Hippocampal formation (tissue), 2 donors: ENCODE measurements at places on chromosomes 4 and X.

- DNase-seq = no peak
Observed at GRCh38 chr4:137956256-137956655, 285.9 kb downstream of the SLC7A11 start.

- no peak for DNase-seq
Observed at GRCh38 chr4:97235521-97235920, 907.8 kb downstream of the STPG2 start.

DNA sequence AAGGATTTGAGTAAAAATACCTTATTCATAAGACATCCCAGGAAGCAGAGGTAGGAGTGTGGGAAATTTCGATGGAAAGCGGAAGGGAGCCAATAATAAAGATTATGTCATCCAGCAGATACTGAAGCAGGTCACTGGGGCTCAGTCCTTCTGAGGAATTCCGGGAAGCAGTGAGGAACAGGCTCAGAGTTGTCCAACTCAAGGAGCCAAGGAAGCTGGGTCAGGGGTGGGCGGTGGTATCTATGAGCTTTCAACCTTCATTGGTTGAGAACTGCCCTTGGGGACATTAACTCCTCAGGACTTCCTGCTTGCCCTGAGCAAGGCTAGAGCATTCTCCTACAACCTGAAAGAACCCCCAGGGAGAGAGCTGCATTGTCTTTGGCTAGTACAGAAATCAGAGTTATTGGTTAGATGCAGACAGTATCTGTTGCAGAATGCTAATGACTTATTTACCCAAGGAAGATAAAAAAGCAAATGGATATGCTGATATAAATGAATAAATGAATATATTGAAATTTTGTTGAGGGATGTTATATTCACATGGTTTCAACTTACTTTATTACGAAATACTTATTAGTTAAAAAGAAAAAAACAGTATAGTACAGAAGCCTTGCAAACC is 68.2 kb downstream of the DMP1 start:
- no peak for DNase-seq

DNA sequence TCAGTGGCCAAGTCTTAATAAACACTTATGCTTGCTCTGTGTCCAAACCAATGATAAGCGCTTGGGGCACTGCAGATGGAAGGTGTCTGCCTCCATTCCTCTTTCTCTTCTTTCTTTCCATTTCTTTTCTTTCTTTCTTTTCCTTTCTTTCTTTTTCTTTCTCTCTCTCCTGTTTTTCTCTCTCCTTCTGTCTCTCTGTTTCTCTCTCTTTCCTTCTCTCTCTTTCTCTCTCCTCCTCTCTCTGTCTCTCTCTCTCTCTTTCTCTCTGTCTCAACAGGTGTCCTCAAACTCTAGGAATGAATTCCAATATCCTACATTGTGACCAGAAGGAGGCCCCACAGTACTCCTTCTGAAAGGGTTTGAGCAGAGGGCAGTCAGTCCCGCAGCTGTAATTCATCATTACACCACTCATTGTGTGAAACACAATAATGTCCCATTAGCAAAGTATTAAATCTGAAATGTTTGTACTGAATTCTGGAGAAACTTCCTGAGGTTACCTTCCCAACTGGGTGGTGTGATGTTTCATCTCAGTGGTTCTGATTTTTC is 66.5 kb upstream of the PAGE1 start:
- no peak for DNase-seq

DNA sequence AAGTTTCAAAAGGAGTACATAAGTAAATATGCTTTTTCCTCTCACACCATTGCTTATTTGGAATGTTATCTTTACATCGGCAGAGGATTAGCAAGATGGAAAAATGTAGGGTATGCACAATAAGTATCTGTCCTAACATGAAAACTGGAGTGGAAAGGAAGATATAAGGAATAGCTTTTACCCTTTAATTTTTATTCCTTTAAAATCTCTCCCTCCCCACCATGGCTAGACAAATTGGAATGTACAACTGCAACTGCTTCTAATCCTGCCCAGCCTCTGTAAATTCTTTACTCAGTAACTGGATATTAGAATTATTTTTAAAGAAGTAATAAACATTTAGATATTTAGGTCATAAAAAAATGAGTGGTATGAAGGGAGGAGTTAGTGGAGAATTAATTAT is 171.5 kb downstream of the PCDH18 start:
- DNase-seq = no peak

DNA sequence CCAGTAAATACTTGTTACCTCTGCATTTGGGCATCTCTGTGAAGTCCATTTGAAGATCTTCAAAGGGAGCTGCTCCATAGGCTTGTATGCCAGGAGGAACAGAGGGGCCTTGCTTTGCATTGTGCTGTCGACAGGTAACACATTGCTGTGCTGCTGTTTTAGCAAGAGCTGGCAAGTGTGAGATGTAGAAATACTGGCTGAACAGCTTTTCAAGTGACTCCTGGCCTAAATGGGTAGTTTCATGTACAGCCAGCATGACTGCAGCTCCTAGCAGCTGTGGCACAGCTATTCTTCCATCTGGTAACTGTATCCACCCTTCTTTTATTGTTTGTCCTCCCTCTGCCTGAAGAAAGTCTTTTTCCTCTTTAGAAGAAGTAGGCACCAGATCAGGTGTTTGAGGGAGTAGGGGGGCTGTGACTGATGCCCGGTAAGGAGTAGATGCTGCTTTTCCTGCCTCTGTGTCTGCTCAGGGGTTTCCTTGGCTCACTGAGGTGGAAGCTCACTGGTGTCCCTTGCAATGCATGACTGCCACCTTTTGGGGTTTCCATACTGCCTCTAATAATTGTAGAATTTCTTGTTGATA is 965.3 kb downstream of the CCSER1 start:
- no peak for DNase-seq

- DNase-seq = no peak
Observed at GRCh38 chrX:72604112-72604511, 31.5 kb upstream of the HDAC8 start.

DNA sequence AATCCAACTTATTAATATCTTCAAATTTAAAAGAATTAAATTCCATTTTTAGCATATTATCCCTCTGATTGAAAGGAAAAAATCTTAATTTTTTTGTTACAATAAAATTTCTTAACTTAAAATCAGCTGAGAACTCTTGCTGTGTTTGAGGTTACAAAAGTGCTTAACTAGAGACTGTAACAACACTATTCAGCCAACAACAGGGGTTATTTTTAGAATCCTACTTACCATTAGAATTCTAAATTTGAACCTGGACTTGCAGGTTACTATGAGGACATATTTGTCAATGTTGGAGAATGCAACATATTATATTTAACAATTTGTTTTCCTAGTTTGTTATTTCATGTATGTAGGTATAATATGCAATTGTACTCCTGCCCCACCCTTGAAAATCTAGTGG is 238.1 kb upstream of the CXXC4 start:
- DNase-seq = no peak

- no peak for DNase-seq
Observed at GRCh38 chr4:114037988-114038387, 58.5 kb upstream of the ARSJ start.

- no peak for DNase-seq
Observed at GRCh38 chrX:155262970-155263754, 1.1 kb downstream of the RAB39B start.

- peak; percentile 4 for DNase-seq
Observed at GRCh38 chr4:110046588-110047049, 133.9 kb downstream of the EGF start.

DNA sequence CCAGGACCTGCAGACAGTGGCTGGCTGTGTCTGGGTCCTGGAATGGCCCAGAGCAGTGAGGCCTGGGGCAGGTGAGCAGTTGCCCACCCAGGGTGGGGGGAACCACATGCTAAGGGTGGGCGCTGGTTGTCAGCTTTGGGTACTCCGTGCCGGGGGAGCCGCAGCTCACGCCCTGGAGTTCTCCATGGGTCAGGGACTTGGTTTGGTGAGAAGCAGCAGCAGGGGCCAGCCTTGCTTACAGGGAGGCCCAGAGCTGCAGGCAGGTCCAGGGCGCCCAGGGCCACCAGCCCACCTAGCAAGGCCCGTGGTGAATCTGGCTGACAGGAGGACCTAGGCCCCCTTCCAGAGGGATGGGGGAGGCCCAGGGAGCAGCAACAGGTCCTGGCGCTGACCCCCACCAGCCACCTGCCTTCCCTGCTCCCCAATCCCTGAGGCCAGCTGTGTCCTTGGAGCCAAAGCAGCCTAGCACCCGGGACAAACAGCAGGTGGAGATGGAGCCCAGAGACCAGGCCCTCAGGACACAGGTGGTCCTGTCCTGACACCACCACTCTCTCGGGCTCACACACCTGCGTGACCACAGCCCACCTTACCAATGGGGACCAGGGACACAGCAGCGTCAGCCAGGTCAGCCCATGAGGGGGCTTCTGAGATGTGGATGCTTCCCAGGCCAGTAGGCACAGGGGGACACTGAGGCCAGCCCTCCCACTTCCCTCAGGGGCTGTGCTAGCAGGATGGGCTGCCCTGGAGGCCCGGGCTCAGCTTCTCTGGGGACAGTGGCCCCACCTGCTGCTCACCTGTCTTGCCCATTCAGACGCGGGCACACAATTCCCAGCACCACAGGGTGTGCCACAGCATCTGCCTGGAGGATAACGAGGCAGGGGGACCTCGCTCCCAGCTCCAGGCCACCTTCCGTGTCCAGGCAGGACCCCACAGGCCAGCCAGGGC is 3.5 kb downstream of the MXD4 start:
- no peak for DNase-seq

- no peak for DNase-seq
Observed at GRCh38 chrX:101708163-101708562, 48.5 kb upstream of the ARMCX2 start.

GRCh38 chr4:89619206-89619962 is 217.6 kb downstream of the SNCA start:
- DNase-seq = no peak

- DNase-seq = no peak
Observed at GRCh38 chr4:129046055-129046959, 47.0 kb downstream of the SCLT1 start.

DNA sequence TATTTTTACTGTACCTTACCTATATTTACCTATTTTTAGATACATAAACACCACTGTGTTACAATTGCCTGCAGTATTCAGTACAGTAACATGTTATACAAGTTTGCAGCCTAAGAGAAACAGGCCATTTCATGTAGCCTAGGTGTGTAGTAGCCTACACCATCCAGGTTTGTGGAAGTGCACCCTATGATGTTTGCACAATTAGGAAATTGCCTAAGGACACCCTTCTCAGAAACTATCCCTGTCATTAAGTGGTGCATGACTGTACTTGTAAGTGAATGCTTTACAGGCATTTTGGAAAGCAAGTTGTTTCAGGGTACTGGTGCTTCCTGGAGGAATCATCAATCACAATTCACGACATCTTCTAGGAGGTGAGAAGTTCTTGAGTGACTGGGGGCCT is 991.8 kb upstream of the SLIT2 start:
- DNase-seq = no peak

DNA sequence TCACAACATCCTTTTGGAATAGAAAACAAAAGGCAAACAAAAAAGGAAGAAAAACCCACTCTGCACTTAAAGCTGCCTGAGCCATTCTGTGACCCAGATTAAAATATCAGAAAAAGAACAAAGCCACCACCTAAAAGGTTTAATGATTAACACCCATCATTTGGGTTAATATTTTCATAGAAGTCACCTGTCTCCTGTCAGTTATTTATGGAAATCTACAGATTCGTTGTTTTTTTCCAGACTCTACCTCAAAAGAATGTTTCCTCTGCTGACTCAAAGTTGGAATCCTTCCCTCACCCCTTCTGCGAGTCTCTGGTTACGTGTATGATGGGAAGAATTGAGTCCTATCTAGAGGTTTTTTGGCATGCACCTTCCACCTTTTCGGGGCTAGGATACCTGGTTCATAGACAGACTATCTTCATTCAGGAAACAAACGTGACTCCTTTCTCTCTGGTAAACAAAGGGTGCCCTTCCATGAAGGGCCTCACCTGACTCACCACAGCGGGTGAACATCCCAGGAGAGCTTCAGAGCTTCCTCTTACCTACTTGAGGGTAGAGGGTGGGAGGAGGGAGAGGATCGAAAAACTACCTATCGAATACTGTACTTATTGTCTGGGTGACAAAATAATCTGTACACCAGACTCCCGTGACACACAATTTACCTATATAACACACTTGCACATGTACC is 19.6 kb upstream of the CA5B start:
- DNase-seq = no peak

- DNase-seq = no peak
Observed at GRCh38 chr4:72971572-72971971, 97.9 kb downstream of the COX18 start.

DNA sequence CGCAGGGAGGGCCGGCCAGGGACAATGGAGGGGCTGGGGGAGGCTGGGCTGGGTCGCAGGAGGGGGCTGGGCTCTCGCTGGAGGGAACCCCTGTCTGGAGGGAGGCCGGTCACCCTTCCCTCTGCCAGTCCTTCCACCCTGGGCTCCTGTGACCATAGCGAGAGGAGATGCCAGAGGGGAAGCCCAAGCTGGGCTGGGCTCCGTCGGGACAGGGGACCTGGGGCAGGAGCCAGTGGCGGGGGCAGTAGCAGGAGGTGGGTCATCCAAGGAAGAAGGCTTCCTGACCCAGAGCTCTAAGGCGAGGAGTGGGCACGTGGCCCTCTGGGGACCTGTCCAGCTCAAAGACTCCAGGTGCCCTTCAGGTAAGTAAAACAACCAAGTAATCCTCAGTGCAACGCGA is 16.9 kb downstream of the CTAG1B start:
- DNase-seq = no peak

- no peak for DNase-seq
Observed at GRCh38 chr4:147430111-147430510, 50.8 kb upstream of the EDNRA start.

- no peak for DNase-seq
Observed at GRCh38 chrX:39377157-39377556, 575.9 kb downstream of the MID1IP1 start.

- DNase-seq = no peak
Observed at GRCh38 chr4:1807332-1807777, 14.3 kb downstream of the FGFR3 start.

- DNase-seq = no peak
Observed at GRCh38 chr4:145487631-145488030, 6.0 kb downstream of the SMAD1 start.

DNA sequence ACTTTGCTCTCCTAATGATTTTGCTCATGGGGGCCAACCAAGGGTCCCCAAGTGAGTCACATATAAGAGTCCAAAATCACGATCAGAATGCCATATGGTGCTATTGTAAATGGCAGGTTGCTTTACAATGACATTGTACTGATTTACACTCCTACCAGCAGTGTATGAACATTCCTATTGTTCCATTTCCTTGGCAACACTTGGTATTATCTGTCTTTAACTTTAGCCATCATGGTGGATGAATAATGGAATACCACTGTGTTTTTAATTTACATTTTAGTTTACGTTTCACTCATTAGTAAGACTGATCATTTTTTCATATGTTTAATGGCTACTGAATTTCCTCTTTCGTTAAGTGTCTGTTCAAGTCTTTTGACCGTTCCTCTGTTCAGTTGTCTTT is 96.5 kb downstream of the NYX start:
- DNase-seq = no peak

- no peak for DNase-seq
Observed at GRCh38 chrX:114798907-114799306, 215.0 kb downstream of the HTR2C start.

- DNase-seq = no peak
Observed at GRCh38 chr4:67054896-67055295, 490.4 kb downstream of the CENPC start.
